ENCODE measurements at places on chromosomes 7 and 10.

- DNase-seq: no peak
These were observed 104.7 kb upstream of the IL6 start for GRCh38 chr7:22622116-22622785.

DNA sequence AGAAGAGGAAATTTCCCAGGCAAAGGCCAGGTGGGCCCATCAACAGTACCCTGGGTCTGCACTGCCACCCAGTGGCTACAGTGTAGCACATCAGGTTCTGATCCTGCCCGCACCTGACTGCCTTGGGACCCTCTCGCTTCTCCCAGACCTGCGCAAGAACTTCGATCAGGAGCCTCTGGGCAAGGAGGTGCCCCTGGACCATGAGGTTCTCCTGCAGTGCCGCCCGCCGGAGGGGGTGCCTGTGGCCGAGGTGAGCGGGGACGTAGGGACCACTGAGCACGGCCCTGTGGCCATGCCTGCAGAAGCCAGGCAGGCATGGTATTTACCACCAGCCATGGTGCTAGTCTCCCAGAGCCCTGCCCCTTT, 33.9 kb upstream of the SLC29A3 start:
- DNase-seq: no peak

DNA sequence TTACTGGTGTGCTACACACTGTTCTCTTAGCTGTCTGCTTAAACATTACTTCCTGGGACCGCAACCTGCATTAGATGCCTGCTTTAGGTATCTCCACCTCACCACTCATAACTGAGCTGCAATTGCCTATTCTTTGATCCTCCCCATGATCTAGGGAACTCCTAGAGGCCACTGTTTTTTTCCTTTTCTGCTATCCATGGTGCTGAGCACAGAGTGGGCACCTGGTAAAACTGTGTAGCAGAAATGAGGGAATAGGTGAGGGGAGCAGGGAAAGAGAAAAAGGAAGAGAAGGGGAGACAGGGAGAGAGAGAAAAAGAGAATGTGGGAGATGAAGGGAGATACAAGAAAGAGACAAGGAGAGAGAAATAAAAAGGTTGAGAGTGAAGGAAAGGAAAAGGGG, 434.9 kb downstream of the ADRA2A start:
- no peak for DNase-seq

DNA sequence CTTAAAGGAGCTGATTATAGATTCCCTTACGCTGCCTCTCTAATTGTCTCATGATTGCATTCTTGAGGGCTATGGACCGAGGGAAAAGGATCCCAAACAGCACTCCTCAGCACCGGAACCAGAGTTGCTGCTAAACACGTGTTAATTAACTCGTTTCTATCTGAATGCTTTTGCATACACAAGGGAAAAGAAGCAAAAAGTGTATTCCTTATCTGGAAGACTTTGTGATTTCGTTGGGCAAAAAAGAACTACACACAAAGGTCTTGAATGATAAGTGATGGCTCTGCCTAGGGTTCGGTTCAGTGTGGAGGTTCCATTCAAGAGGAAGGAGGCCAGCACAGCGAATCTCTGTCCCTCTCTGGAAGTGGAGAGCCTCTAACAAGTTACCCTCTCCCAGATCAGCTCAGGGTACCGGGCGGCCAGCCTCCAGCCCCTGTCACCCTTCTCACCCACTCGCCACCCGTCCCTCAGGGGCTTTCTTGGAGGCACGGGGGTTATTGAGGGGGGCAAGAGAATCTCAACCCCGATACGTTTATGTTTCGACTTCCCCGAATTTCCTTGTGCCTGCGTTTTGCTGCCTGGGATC, 515 bp upstream of the SLC4A2 start:
- DNase-seq: no peak

- DNase-seq: no peak
These were observed 35.3 kb upstream of the ZRANB1 start for GRCh38 chr10:124906551-124907001.

- no peak for DNase-seq
These were observed 4.7 kb downstream of the PPA1 start for GRCh38 chr10:70228491-70228890.

DNA sequence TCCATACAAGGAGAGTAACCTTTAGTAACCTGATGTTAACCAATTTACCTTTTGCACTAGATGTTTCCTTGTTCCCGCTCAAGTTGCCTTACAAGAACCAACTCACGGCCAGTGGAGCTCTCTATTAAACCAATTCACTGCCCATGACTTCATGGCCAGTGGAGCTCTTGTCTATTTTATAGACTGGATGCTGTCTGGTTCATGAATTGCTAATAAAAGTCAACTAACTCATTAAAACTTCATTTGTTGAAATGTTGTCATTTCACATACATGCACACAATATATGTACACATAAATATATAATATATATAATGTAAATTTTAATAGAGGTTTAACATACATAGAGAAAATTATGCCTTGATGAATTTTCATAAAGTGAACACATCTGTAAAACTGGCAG, 216.3 kb downstream of the RNLS start:
- DNase-seq: no peak

GRCh38 chr10:118926072-118926417, 103.5 kb upstream of the NANOS1 start:
- peak; percentile 25 for DNase-seq

DNA sequence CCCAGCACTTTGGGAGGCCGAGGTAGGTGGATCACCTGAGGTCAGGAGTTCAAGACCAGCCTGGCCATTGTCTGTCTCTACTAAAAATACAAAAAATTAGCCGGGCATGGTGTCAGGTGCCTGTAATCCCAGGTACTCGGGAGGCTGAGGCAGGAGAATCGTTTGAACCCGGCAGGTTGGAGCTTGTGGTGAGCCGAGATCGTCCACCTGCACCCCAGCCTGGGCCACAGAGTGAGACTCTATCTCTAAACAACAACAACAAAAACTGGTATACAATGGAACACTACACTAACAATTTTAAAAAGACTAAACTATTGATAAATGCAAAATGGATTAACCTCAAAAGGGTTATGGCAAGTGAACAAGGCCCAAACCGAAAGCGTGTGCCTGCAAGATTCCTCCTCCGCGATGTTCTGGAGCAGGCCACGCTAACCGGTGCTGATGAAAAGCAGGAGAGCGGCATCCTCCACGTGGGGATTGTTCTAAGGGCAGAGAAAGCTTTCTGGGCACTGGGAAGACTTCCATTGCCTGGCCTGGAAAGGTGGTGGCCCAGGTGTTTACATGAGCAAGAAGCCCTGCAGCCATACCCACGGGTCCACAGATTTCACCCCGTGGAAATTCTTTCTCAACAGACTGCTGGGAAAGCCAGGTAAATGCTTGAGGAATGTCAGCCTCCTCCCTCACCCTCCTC, 53.8 kb downstream of the PDGFA start:
- DNase-seq: peak; percentile 59

DNA sequence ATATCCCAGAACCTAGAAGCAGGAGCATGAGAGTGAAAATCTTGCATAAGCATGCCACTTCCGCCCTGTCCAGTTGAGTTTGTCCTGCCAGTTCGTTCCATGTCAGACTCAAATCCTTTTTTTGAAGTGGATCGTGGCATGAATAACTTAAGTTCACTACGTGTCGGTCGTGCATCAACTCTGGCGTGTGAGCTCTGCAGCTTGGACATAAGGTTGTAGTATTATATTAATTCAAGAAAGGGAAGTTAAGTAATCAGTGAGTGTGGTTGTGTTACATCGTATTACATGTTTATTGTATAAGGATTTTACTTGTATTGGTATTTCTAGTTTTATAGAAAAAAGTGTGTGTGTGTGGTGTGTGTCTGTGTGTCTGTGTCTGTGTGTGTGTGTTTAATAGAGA, 23.0 kb downstream of the CDC123 start:
- DNase-seq: no peak

DNA sequence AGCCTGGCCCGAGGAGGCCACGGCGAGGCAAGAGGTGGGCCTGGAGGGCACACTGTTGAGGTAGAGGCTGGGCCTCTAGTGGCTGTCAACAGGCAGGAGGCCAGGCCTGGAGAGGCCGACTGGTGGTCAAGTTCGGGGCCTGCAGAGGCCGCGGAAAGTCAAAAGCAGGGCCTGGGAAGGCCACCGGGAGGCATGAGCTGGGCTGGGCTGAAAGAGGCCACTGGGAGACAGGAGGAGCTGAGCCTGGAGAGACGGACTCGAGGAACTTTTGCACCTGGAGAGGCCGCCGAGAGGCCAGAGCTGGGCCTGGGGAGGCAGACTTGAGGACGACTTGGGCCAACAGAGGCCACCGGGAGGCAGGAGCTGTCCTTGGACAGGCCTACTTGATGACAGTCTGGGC, 321.2 kb downstream of the ZNF479 start:
- no peak for DNase-seq

- DNase-seq: no peak
These were observed 160.5 kb upstream of the PRSS58 start for GRCh38 chr7:142418326-142418725.

GRCh38 chr10:48442090-48442808, 135.8 kb downstream of the MAPK8 start:
- no peak for DNase-seq

DNA sequence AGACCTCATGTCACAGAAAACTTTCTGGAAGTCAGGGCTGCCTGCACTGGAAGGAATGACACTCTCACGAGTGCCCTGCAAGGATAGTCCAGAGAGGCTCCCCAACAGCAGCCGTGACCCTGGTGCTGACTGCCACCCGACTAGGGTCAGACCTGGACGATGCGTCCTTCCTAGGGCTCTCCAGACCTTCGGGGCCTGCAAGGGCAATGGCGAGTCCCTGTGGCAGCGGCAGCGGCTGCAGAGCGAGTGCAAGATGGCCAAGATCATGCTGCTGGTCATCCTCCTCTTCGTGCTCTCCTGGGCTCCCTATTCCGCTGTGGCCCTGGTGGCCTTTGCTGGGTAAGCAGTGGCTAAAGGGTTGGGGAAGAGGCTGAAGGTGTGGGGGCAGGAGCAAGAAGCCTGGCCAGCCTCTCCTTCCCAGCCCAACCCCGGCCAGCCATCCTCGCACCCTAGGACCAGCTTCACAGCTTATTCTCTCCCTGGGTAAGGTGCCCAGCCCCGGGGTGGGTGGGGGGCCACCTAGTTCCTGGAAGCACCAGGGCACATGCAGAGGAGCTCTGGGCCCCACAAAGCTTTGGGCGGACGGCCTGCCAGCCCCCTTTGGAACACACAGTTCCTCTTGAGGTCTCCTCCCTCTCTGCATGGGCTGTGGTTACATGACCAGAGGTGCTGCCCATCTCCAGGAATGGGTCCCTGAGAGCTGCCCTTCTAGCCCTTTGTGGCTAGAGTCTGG, 5.5 kb downstream of the OPN4 start:
- no peak for DNase-seq

GRCh38 chr7:117172283-117172682, 150.6 kb downstream of the WNT2 start:
- DNase-seq: no peak

- no peak for DNase-seq
These were observed 39.4 kb downstream of the HTRA1 start for GRCh38 chr10:122500726-122501125.

DNA sequence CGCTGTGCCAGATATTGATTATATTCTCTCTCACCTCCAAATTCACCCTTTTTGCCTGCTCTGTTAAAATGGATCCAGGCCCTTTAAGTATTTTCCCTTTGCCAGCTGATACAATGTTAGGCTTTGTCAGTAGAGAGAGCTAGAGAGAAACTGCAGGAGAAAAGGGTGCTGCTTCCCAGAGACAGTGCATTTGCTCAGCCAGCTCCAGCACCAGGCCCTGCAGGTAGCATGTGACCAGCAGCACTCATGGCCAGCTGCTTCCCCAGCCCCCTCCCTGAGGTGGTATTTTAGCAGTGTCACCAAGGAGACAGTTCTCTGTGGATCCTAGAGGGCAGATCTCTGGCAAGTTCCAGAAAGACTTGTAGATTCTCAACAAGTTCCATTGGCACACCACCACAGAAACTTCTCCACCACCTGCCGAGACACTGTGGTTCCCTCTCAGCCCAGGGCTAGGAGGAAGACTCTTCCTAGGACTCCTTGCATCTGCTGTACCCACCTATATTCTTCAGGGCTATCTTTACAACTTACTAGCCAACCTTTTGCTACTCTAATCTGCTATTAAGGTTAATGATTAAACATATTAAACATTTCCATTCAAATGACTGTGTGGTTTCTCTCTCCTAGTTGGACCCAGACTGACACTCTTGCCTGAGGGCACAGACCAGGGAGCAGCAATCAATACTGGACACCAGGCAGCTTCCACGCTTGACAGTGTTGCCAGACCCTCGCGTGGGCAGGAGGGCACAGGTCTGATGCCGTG, 35.6 kb upstream of the ADAM12 start:
- no peak for DNase-seq

DNA sequence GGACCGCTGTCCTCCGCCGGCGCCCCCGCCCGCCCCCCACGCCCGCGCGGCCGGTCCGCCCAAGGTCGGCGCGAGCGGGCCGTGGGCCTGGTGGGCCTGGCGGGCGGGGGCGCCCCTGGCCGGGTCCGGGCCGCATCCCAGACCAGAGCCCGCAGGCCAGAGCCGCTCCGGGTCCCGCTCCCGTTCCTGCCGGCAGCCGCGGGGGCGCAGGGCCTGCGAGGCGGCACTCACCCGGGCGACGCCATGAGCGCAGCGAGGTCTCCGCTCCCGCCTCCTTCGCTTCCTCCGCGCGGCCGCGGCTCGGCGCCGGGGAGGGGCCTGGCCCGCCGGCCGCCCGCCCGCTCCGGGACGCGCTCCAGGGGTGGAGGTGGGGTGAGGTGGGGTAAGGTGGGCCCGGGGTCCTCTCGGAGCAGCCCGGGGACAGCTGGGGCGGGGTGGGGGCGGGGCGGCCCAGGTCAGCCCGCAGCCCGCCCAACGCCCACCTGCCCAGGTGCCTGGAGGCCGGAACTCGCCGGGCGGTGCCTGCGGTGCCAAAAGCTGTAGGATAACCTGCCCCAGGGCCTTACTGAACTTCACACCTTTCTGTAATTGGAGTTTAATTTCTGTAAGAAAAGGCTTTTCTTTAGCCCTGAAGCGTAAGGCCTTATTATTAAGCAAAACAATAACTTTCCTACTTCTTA, at the start of gene URGCP:
Gene URGCP (minus strand): TSS at position 266 of the 680 bp plus-strand sequence. CDS start 21 bp downstream, at position 245.
- peak; percentile 85 for DNase-seq

DNA sequence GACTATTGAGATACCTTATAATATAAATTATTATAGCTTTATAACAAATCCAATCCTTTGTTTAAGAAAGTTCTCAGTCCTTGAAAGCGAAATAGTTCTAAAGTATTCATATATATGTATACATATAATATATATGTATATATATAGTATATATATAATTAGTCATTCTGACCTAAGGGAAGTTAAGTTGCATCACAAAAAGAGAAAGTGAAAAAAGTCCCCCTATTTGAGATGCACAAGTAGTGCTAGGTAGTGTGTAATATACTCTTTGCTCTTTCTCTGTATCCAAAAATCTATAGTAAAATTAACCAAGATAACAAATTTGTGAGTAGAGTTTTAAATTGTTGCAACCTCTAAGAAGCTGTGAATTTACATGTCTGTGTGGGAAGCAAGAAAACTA, 13.3 kb upstream of the IFIT1B start:
- DNase-seq: no peak

DNA sequence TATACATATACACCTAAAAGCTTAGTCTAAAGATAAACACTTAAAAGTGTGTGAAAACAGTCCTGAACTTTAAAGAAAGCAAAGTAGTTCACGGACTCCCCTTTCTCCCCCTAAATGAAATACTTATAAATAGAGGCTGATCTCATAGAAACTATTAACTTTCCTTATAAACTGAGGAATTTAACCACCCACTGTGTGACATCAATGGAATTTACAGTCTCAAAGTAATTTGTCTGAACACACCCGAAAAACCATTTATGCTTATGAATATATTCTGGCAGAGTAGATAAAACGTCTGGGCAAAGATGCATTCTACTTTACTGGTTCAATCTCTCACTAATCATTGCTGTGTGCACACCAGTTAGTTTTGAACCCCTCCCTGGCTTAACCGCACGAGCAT, 181.8 kb upstream of the DGKB start:
- no peak for DNase-seq

GRCh38 chr7:149620961-149621360, 123.4 kb upstream of the ZNF746 start:
- no peak for DNase-seq

- no peak for DNase-seq
These were observed 5.2 kb downstream of the CCNY start for GRCh38 chr10:35341521-35341920.

Data from osteocyte (in vitro differentiated cells).